Uterine smooth muscle cell (primary cell): ENCODE measurements at places on chromosomes 16 and 17. TPM values are rescaled to one million over a fixed set of nuclear protein-coding genes. Genes with fewer than 3 reads are reported as not detected.

Gene TMEM238L
- not detected in 2 replicates for total RNA-seq

Gene MYCBPAP
- 1.7 and 2.0 TPM in 2 replicates for total RNA-seq

Gene CLCN7
- 64.7 and 110 TPM in 2 replicates for total RNA-seq

Gene CTRB1
- total RNA-seq, result not detected in 2 replicates

Gene RAB37
- 0.11 TPM in 1 of 2 replicates, not detected in the other for total RNA-seq

Gene ZNF174
- total RNA-seq, result 4.5 and 5.6 TPM in 2 replicates

Gene PPY
- total RNA-seq, result not detected in 2 replicates

Gene KCNJ18
- total RNA-seq, result not detected in 2 replicates

Gene CIITA
- total RNA-seq, result under 0.01 and 0.22 TPM in 2 replicates

Gene DHX40
- 55.9 and 67.7 TPM in 2 replicates for total RNA-seq

Gene OR1A1
- total RNA-seq, result not detected in 2 replicates
